Skeletal muscle tissue (tissue), 5 donors: ENCODE measurements at places on chromosomes 3 and 15. TPM values are rescaled to one million over a fixed set of nuclear protein-coding genes. Genes with fewer than 3 reads are reported as not detected.

Gene PLCH1
- total RNA-seq, result 0.52 TPM

Gene ANP32A
- 65.2 TPM for total RNA-seq

Gene PDZRN3
- total RNA-seq, result 50.6 TPM

Gene TRAIP
- total RNA-seq, result 2.6 TPM

Gene GRM2
- total RNA-seq, result not detected
